Activated CD4-positive, alpha-beta T cell treated with anti-CD3 and anti-CD28 coated beads, Interleukin-2, amount 10 ng/mL, durations not matched to agents 7 days and 5 days (primary cell): ENCODE measurements at places on chromosomes 12 and 14.

GRCh38 chr14:104218361-104219180, 80.2 kb downstream of the KIF26A start:
- H3K27me3 ChIP-seq, result no peaks in the 10 kb centered on the region
- no peaks in the 10 kb centered on the region for H3K4me1 ChIP-seq
- H3K4me3 ChIP-seq, result no peak overlapping the region
- DNase-seq, result no peak

DNA sequence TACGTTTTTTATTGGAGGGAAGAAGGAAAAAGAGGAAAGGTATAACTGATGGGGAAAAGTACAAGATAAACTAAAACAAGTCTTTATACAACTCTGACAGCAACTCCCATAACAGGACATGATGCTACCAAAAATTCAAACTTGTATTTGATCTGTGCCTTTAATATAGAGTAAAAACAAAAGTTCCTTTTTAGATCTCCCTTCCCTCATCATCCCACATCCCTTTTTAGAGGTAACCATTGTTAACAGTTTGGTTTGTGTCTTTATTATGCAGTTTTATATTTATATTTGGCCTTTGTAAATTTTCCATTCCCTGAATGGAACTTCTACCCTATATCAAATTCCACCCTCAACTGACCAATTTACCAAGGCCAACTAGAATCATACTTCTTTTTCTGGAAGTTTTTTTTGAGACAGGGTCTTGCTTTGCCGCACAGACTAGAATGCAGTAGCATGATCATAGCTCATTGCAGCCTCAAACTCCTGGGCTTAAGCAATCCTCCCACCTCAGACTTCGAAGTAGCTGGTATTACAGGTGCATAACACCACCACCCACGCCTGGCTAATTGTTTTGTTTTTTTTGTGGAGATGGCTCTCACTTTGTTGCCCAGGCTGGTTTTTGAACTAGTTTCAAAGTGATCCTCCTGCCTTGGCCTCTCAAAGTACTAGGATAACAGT, 36.9 kb downstream of the RAB21 start:
- peaks cover 24% of the 10 kb centered on the region for H3K36me3 ChIP-seq
- no peaks in the 10 kb centered on the region for H3K27me3 ChIP-seq
- H3K4me1 ChIP-seq, result peaks cover 10% of the 10 kb centered on the region
- no peak overlapping the region for H3K4me3 ChIP-seq

- no peaks in the 10 kb centered on the region for H3K4me1 ChIP-seq
- H3K27ac ChIP-seq, result no peak overlapping the region
- H3K4me3 ChIP-seq, result no peak overlapping the region
- peaks cover 3% of the 10 kb centered on the region for H3K27me3 ChIP-seq
- DNase-seq, result no peak
Measured at GRCh38 chr12:108241986-108242703, 97.0 kb downstream of the CMKLR1 start.

GRCh38 chr14:69314327-69314726, 54.4 kb downstream of the GALNT16 start:
- H3K27ac ChIP-seq, result no peak overlapping the region
- H3K27me3 ChIP-seq, result peaks cover 8% of the 10 kb centered on the region
- no peak for DNase-seq

DNA sequence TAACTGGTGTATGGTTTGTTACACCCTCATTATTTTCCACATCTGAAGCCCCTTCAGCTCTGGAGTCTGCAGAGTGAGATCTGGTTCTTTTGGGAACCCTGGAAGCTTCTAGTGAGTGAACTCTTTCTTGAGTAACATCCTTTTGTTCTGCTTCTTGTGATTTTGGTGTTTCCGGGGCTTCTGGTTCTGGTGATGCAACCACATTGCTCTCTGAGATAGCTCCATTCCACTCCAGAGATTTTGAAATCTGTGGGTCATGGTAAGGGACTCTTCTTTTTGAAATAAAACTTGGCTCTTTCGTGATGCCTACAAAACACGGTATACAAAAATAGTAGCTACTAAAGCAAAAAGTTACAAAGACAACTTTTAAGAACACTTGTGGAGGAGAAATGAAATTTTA, 5.4 kb downstream of the MDM1 start:
- H3K27ac ChIP-seq, result no peak overlapping the region
- H3K4me3 ChIP-seq, result no peak overlapping the region
- peaks cover 31% of the 10 kb centered on the region for H3K4me1 ChIP-seq
- H3K36me3 ChIP-seq, result peaks cover 23% of the 10 kb centered on the region
- no peak for DNase-seq
- no peaks in the 10 kb centered on the region for H3K27me3 ChIP-seq
